ENCODE measurements at places on chromosomes 6 and 20.

GRCh38 chr6:167751579-167752115 is 75.1 kb upstream of the AFDN start:
- DNase-seq, result no peak

- DNase-seq, result no peak
Observed at GRCh38 chr6:108497883-108498282, 62.8 kb upstream of the FOXO3 start.

DNA sequence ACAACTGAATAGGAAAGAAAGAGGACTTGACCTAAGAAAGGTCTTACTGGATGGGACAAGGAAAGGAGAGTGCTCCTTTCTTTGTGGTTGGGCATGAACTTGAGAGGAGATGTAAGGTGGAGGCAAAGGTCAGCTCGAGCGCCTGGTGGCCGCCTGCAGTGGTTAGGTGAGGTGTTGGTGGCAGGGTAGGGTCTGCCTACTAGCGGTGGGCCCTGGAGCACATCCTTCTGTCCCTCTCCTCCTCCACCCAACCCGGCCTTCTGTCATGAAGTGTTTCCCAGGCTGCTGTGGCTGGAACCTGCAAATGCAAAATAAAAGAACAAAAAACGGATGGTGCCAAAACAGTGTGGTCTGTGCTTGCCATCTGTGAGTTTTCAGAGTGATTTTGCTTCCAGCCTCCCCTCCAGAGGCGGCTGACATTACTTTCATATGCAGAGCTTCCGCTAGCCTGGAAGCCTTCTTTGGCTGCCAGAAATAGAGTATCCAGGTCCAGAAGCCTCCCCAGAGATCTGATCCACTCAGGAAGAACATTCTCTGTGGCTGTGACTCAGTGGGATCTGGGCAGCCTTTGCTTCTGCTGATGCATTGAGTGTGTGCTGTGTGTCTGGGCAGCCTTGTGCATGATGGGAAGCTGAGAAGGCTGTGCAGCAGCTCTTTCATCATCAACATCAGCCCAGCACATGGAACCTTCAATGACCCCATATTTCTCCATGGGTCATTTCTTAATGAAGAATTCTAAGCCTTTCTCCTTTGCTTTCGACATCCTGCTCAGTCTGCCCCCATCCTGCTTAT is 79.8 kb upstream of the FAM184A start:
- DNase-seq, result no peak

GRCh38 chr6:144285548-144285797 is 338 bp downstream of the UTRN start:
- no peak for DNase-seq

DNA sequence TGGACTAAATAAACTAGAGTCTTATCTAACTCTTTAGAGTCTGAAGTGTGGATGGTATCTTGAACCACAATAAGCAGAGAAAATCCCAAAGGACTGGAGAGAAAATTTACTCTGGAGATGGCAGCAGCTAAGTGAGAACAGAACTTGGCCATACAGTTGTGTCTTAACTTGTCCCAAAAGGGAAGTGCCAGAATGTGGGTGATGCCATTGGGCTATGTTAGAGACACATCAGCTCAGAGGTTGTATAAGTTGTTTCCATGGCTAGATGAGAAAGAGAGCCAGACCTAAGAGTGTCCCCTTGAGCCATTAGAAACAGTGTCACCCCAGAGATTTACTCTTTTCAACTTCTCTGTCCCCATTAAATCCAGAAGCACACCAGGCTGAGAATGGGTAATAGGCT is 36.2 kb downstream of the FOXO3 start:
- DNase-seq, result no peak

DNA sequence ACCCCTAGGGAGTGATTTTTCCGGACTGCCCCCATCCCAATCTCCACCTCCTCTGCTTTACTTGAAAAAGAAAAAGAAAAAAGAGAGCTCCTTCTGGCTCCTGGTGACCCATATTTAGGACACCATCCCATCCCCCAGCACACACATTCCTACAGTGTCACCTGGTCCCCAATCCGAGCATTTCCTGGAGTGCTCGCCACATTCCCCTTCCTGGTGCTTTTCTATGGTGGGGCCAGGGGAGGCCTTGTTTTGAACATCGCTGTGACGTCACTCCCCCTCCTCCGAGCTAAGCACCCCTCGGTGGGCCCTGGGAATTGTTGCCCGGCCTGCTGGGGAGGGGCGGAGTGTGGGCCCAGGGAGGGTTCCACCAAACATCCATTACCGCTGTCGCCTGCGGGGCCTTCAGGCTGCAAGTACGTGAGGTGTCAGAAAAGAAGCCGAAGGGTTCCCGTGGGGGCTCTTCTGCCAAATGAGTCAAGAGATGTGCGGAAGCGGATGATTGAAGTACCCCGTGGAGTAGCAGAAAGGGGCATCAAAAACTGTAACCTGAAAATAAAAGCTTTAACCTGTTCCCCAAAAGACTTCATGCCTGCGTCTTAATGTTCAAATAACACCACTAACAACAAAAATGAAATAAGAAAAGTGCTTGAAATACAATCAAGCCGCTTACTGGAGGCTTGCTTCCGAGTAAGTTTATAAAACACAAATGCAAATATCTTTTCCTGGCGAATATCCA is 2.8 kb upstream of the FOXC1 start:
- DNase-seq, result no peak

- DNase-seq, result no peak
Observed at GRCh38 chr6:168782187-168782751, 341.3 kb downstream of the SMOC2 start.

DNA sequence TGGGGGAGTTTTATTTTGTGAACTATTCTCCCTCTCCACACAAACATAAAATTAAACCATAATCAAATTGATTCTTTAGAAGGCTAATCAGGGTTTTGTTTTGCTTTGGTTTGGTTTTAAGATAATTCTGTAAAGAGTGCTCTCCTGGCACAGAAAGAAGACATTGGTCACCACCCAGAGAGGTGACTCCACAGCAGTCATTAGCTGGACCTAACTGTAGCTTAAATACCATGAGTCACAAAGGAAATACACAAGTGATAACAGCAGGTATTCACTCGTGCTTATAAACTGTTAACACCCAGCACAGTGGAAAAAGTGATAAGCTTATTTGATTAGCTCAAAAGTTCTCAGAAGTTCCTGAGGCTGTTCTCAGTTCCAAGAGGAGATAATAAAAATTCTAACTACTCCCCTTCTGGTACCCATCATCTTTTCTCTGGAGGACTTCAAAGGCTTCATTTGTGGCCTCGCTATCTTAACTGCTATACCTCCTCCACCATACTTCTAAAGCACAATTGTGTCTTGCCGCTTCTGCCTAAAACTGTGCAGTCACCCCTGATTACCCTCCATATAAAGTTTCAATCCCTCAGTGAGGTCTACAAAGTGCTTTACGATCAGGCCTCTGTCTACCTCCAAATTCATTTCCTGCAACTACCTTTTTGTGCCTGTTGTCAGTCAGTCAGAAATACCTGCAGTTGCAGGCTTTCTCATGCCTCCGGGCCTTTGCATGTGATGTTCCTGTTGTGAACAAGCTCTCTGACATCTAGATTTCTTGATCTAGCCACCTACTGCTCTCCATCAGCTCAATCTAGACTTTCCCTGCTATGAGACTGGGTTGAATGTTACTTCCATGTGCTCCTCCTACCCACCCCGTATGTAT is 201.1 kb downstream of the SAMD5 start:
- no peak for DNase-seq

DNA sequence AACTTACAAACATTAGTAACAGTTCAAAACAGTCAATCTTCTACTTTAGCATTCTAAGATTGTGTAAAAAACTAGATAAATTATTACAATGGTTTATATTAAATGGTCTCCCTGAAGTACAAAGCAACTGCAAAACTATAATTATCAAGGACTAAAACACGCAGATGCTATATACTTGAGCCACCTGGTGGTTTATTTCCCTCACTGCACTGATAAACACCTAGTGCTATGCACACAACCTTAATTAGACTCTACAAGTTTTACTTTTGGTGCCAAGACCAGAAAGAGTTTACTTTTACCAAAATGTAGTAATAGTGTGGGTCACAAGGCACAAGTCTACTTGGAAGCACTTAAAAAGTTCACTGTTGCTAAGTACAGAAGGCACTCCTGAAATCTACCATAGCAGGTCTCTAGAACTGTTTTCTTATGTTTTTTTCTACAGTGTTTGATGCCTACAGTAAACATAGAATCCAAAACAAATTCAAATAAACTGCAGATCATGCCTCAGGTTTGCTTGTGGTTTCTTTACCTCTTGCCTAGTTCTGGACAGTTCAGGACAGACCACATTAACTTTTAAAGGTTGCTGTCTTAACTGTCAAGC is 49.2 kb downstream of the GMDS start:
- peak; percentile 13 for DNase-seq

GRCh38 chr6:143390278-143390677 is 60.2 kb downstream of the ADAT2 start:
- no peak for DNase-seq

DNA sequence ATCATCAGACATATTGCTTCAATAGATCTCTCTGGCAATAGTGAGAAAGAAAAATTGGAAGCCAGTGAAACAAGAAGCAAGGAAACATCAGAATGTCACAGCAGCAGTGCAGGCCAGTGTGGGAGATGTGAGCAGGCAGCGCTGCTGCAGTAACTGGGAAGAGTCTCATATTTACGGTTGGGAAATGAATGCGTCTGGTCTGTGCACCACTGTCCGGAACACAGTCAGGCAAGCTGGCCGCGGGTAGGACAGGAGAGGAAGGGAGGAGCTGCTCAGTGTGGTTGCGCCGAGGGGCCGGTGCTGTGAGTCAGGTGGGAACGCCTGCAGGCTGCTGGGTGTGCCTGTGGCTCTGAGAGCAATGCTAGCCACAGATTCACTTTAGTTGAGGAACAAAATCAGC is 6.4 kb upstream of the PSMG4 start:
- no peak for DNase-seq

DNA sequence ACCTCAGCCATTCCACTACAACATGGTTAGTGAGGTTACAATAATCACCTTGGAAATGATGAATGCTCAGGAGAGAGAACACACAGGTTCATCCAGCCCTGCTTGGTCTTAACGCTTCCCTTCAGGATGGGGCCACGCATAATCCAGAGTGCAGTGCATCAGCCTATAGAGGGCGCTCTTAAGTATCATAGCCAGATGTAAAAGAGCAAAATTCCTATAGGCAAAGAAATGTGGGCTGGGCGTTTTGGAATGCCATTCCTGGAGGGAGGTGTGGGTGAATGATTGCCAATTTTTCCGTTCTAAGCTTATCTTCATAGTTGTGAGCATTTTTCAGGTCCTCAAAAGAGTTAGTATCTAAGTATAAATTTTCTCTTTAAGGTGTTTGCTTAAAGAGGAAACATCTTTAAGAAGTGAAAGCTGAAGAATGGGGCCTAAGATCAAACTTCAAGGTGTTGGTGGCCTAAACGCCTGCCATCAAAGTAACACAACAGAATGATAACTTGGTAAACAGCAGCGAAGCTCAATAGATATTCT is 1.8 kb downstream of the RIPOR2 start:
- no peak for DNase-seq

All from GM12878 (cell line).